ENCODE measurements at places on chromosomes 1 and 21.

GRCh38 chr1:15155888-15156741, 2.6 kb downstream of the TMEM51 start:
- no peak for DNase-seq

DNA sequence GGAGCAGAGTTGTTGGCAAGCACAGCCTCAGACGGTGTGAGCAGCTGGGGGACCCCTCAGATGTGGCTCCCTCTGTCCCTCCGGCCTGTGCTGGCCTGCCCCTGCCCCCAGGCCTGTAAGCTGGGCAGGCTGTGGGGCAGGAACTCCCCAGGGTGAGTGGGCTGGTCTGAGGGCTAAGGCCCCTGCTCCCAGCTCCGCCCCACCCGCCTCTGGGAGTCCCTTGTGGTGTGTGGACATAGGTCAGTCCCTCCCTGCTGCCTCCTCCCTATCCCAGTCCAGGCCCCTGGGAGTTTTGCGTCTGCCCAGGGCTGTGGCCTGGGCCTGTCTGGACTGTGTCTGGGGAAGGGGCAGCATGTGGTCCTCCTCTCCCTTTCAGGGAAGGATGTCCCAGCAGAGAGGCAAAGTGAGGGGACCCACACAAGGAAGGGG, 3.6 kb upstream of the VWA1 start:
- peak; percentile 98 for DNase-seq

DNA sequence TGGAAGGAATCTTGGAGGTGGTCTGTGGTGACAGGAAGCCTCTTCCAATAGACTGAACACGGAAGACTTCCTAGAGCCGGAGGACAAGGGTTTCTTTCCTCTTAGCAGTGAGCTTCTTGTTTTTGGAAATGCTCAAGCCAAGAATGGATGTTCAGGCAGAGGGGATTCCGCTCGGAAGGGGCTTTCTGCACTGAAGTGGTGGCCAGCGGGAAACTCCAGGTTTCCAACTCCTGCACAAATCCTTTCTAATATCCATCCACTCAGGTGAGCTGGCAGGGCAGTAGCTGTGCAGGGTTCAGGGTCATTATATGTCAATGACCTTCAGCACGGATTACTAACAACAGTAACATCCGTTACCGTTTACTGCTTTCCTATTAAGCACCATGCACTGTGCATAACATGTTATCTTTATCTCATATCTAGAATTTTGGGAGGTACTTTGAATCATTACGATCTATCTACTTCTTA, 573 bp upstream of the CPT2 start:
- peak; percentile 52 for DNase-seq

GRCh38 chr1:1578371-1578940, 3.8 kb upstream of the SSU72 start:
- no peak for DNase-seq

- no peak for DNase-seq
Observed at GRCh38 chr1:31033598-31033997, 31.9 kb downstream of the PUM1 start.

- no peak for DNase-seq
Observed at GRCh38 chr1:228405979-228406228, 731 bp downstream of the TRIM11 start.

DNA sequence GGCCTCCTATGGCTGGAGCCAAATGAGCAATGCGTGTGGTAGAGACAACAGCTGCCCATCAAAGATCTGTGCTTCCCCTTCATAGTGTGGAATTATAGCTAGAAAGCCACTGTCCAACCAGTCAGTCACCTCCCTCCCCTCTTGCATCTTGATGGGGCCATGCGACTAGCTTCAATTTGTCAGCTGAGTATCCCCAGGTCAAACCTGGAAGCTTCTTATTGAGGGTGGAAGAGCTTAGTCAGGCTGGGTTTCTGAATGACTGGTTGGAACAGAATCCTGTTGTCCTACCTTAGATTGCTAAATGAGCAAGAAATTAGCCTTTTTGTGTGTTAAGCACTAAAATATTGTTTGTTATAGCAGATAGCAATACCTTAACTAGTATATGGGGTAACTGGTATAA, 625.4 kb downstream of the PTPRC start:
- no peak for DNase-seq

DNA sequence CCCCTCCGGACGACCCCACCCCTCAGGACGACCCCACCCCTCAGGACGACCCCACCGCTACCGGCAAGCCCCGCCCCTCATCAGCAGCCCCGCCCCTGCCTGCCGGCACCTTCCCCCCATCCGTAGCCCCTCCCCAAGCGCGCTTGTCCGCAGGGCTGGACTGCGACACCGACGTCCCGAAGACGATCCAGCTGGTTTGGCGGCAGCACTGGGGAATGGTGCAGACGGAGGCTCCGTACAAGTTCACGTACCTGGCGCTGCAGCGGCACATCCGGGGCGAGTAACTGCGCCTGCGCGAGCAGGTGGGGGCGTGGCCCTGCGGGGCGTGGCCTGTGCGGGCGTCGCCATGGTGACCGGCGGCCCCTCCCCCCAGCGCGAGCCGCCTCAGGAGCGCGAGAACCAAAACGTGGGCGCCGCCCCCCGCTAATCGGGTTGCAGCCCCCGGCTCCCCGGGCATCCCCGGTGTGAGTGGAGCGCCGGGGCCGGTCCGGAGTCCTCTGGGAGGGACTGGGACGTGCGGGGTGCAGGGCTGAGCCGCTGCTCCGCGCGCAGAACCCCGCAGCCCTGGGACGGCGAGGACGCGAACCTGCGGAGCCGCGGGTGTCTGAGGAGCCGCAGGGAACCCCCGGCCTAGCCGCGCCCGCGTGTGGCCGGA, 4.9 kb downstream of the RNF223 start:
- peak; percentile 96 for DNase-seq

- no peak for DNase-seq
Observed at GRCh38 chr1:152515434-152515783, 1.1 kb downstream of the CRCT1 start.

- DNase-seq = no peak
Observed at GRCh38 chr1:145719230-145720079, at the start of gene CD160. TSS of gene CD160 (plus strand) at chr1:145719499. CDS start at chr1:145728328, 8,829 bp downstream.

GRCh38 chr1:157540852-157541251, 11.5 kb downstream of the FCRL5 start:
- DNase-seq = no peak

DNA sequence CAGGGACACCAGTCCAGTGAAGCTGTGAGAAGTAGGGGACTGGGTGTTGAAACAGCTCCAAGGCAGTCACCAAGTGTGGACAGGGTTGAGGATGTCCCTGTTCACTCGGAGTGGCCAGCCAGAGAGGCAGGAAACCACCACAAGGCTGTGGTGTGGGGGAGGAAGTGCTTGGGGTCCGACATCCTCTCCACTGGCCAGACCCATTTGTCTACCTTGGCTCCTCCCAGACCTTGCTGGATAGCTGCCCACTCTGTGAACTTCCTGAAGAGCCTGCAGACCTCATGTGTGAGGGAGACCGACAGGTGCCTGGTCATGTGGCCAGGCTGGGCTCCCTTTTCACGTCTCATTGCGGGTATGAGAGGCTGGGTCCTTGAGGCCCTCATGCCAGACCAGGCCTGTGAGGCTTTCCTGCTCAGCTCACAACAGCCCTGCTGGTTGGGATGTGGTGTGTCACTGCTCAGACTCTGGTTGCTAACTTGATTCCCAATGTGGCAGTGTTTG, 21.8 kb downstream of the CYP4B1 start:
- DNase-seq = no peak

GRCh38 chr1:14424325-14425002, 174.0 kb upstream of the KAZN start:
- no peak for DNase-seq

DNA sequence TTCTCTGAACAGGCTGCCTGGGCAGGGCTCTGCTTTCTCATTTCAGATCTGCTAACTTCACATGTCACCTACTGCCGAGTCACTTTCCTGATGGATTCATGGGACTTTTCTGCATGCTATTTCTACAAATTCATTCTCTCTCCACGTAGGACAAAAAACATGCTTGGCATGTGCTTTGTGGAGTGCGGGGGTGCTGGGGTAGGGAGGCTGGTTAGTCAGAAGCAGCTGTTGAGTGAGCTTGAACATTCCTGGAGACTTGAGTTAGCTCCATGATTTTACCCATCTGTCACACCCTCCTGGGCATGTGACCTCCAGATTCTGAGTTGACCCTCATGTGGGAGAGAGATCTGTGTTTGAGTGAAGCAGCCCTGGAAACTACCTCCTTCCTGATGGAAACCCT, 71.4 kb downstream of the UCK2 start:
- DNase-seq = no peak

GRCh38 chr1:113233441-113233840, 156.9 kb upstream of the MAGI3 start:
- DNase-seq = no peak

DNA sequence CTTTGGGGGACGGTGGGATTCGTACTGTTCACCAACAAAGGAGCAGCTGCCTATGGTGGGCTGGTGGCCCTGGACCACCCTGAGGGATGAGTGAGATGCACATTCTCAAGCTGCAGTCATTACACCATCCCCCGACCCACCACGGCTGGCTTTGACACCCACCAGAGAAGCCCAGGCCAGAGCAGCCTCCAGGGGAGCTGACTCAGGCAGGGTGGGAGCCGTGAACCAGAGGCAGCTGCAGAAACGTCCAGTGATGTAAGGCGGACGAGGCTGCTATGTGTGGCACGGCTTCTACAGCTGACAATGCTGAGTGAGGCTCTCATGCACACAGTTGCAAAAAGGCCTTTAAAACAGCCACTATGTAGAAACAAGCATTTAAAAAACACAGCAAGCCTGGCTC, 40.1 kb downstream of the CHAF1B start:
- no peak for DNase-seq

DNA sequence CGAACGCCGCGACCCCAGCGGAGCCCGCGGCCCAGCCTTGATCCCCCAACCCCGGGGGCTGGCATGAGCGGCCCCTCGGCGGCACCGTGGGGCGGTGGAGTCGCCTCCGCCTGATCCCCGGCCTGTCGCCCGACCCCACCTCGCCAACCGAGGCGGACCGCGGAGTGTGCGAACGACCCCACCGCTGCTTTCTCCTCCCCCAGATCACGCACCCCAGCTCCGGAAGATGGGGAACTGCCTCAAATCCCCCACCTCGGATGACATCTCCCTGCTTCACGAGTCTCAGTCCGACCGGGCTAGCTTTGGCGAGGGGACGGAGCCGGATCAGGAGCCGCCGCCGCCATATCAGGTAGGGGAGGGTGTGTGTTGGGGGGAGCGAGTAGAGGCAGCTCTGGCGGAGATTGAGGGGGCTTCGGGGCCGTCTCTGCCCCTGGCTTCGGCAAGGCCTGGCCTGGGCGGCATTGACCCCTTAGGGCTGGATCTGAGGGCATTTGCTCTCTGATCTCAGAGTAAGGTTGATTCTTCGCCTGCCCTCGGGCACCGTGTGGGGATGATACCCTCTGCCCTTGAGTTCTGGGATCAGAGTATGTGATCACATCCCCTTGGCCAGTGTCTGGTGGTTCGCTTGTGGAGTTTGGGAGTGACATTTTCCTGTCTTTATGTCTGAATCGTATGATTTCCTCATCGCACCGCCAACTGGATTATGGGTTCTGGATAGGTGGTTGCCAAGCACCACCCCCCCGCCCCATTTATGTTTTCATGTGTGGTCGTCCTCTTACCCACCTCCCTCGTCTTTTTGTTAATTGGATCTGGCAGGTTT, 668 bp downstream of the RNF11 start:
- DNase-seq = no peak

GRCh38 chr21:23887725-23888306, 1719.5 kb downstream of the MRPL39 start:
- DNase-seq = no peak

- no peak for DNase-seq
Observed at GRCh38 chr1:232508130-232508701, 121.7 kb downstream of the SIPA1L2 start.

- DNase-seq = no peak
Observed at GRCh38 chr1:101148980-101149379, 87.8 kb upstream of the S1PR1 start.

- no peak for DNase-seq
Observed at GRCh38 chr1:23118957-23119792, 49.5 kb downstream of the LUZP1 start.

DNA sequence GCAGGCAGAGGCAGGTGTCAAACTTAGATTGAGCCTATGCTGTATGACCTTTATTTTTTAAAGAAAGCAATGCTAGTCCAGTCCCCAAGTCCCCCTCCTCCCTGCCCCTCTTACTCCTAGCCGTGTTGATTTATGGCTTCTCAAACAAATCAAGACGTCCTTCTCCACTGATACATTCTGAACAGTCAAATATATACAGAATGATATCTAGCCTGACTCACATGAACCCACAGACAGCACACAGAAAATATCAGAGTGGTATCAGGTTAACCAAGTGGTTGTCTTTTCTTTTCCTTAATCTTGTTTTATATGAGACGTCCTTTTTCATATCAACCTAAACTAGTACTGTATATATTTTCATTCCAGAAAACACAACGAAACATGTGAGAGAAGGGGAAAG, 13.4 kb downstream of the DAB1 start:
- no peak for DNase-seq

DNA sequence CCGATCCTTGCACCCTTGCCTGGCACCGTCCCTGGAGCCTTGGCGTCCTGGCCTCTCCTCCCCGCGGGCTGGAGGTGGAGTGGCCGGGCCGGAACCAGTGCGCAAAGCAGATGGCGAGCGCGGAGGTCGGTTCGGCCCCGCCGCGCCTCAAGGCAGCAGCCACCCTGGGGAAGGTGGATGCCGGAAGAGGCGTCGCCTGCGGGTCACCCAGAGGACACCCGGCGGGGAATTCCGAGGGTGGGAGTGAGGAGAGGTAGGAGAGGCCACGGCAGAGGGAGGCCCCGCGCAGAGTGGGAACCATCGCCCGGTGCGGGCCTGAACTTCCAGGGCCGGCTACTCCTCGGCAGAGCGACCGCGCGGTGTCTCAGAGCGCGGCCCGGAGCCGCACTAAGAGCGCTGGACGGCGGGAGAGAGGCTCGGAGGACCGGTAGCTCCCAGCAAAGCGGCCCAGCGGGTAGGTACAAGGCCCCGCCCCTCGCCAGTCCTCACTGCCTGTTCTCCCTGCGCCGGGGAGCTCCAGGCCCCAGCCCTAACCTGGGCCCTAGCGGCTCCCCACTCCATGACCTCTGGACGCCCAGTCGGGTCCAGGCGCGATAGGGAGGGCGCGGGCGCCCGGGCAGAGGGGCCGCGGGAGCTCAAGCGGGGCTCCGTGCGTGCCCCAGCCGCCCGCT, at the start of gene RNF207:
TSS of gene RNF207 (plus strand) at position 271 of the 671 bp plus-strand sequence. CDS start 417 bp downstream, outside the sequence.
- peak; percentile 96 for DNase-seq

DNA sequence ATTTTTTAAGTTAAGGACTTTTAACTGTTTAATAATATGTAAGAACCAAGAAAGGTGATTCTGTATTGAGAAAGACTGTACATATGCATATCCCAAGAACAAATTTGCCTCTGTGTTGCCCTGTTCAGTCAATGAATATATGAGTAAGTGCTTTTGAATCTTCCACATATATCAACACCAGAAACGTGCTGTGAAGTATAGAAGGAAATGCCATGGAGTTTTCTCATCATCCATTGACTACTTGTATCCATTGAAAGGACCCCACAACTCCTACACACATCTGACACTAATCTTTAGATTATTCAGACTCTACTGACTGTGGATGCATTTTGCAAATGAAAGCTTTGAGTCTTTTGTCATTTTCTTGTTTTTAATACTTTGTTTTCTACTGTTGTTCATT, 366.9 kb downstream of the S1PR1 start:
- DNase-seq = no peak
